ENCODE measurements at places on chromosomes 2 and 18.

DNA sequence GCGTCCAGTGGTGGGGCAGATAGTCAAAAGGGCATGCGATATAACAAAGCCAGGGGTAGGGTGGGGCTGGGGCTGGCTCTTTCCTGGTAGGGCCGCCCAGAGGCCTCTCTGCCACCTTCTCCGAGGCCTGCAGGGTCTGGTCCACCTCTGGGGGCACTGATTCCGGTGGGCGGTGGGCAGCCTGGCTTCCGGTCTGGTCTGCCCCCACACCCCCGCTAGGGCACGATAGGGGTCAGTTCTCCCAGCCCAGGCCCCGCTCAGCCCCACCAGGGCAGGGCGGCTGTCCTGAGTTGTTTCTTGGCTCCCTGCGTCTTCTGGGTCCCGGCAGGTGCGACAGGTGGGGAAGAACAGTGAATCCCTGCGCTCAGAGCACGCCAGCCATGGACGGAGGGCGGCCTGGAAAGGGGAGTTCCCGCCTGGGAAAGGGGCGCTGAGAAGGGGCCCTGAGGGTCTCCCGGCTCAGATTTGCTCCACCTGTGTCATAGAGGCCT, 707 bp upstream of the ERFE start:
- no peak for DNase-seq

DNA sequence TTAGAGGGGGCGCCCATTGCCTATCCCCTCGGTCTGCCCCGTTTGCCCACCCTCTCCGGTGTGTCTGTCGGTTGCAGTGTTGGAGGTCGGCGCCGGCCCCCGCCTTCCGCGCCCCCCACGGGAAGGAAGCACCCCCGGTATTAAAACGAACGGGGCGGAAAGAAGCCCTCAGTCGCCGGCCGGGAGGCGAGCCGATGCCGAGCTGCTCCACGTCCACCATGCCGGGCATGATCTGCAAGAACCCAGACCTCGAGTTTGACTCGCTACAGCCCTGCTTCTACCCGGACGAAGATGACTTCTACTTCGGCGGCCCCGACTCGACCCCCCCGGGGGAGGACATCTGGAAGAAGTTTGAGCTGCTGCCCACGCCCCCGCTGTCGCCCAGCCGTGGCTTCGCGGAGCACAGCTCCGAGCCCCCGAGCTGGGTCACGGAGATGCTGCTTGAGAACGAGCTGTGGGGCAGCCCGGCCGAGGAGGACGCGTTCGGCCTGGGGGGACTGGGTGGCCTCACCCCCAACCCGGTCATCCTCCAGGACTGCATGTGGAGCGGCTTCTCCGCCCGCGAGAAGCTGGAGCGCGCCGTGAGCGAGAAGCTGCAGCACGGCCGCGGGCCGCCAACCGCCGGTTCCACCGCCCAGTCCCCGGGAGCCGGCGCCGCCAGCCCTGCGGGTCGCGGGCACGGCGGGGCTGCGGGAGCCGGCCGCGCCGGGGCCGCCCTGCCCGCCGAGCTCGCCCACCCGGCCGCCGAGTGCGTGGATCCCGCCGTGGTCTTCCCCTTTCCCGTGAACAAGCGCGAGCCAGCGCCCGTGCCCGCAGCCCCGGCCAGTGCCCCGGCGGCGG, 1.7 kb downstream of the MYCN start:
- DNase-seq = no peak

- DNase-seq = no peak
Observed at GRCh38 chr2:148578493-148578884, 66.1 kb upstream of the EPC2 start.

DNA sequence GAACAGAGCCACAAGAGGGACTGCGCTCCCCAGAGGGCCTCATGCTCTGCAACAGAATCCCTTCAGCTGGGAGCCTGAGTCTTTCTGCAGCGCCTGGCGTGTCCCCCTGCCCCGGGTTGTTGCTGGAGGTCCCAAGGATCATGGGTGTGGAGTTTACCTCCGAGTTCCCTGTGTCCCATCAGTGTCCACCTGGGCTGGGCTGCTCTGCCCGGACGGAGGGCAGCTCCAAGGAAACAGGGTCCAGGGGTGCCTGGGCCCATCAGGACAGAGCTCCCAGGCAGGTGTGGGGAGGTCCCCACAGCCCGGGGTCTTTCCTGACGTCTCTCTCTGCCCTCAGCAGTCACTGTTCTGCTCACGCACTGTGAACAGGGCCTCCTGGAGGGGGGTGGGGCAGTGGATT, 63.5 kb downstream of the EMILIN2 start:
- DNase-seq = no peak

GRCh38 chr2:121949271-121949670, 193.8 kb downstream of the TSN start:
- DNase-seq = no peak

GRCh38 chr2:172460780-172461201, 33.4 kb downstream of the ITGA6 start:
- DNase-seq = peak; percentile 58

GRCh38 chr18:56235071-56235470, 403.3 kb downstream of the TXNL1 start:
- no peak for DNase-seq
